ENCODE measurements at places on chromosomes 3 and 15.

- no peak for DNase-seq
These were observed 67.8 kb downstream of the RGMA start for GRCh38 chr15:93020976-93021772.

GRCh38 chr15:90095521-90095959 lies 6.7 kb downstream of the IDH2 start:
- peak; percentile 28 for DNase-seq

- no peak for DNase-seq
These were observed 33.9 kb upstream of the STT3B start for GRCh38 chr3:31498791-31499190.

DNA sequence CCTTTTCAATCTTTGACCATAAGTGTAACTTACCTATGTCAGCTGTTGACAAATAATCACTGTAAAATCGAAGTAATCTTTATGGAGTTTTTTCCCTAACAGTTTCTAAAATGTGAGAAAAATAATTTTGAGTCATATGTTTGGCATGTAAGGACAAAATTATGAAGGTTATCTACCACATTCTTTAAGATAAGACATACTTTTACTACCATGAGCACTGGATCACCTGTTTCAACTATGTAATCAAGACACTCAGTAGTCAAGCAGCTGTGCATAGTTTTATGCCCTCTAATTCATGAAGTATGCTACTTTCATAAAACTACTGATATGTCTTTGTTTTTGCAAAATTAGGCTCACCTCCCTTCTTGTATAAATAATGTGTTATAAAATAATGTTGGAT lies 12.1 kb downstream of the FGF7 start:
- no peak for DNase-seq

GRCh38 chr3:13866041-13866965 lies 13.6 kb downstream of the WNT7A start:
- DNase-seq: no peak

GRCh38 chr3:64329037-64329436 lies 103.8 kb upstream of the PRICKLE2 start:
- no peak for DNase-seq

GRCh38 chr3:73021301-73021835 lies 24.8 kb downstream of the PPP4R2 start:
- no peak for DNase-seq

DNA sequence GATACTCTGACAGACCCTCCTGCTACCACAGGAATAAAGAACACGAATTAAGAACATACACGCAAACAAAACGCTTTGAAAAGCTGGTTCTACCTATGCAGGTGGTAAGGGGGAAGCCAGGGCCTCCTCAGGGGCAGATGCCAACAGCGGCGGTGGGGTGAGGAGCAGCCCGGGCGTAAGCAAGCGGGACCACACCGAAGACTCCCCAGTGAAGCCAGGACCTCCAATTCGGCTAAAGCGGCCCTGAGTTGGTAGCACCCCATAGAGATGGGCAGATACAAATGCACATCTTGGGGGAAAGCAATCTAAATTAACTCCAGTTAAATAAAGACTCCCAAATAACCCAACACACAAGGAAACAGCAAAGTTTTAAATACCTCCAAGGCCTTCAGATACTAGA lies 32.4 kb downstream of the NIPA2 start:
- DNase-seq: no peak

DNA sequence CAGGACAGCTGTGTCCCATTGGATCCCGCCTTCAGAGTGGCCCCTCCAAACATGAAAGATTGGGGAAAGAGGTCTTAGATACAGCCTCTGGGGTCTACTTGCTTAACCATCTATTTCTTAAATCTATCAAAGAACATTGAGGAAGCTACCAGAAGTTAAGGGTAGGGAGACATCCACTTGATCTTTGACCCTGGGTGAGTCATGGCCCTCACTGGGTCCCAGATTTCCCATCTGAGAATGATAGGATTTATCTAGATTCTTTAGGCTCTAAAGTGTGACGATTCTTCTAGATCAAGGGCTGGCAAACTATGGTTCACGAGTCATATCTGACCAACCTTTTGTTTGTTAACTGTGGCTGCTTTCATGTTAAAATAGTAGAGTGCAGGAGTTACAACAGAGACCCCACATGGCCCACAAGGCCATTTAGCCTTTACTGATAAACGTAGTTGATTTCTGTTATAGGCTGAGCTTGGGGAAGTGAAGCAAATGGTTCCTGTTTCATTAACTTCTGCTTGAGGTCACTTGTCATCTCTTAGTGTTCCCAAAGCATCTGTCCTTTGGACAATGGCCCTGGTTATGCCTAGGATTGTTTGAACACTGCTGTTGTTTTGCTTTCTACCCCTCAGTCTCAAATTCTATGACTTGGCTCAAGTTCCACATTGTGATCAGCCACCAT lies 8.0 kb downstream of the MUC13 start:
- DNase-seq: no peak

GRCh38 chr15:60160909-60161308 lies 156.8 kb downstream of the FOXB1 start:
- DNase-seq: no peak
